ENCODE measurements at places on chromosomes 7 and 10.
A peak's percentile ranks its signal among the peaks of the same experiment; 100 is the strongest.

GRCh38 chr7:3437467-3437866, 136.4 kb downstream of the SDK1 start:
- DNase-seq: no peak

- DNase-seq: no peak
Measured at GRCh38 chr10:97279121-97279815, 13.2 kb downstream of the ARHGAP19 start.

DNA sequence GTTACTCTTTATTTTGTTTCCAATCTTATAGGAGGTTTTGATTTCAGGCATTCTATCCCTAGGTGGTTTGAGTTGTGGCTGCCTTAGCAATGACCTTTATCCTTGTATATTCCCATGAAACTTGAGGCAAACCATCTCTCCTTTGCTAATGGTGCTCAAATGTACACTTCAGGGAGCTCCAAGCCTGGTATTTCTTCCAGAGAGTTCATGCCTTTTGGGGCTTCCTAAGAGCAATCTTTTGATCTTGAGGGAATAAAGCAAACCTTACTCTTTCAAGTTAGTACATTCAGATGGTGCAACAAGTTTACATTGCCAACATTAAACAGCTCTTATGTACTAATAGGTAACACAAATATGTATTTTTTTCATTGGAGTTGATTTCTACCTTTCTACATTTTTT, 3.4 kb upstream of the GNAT3 start:
- no peak for DNase-seq

DNA sequence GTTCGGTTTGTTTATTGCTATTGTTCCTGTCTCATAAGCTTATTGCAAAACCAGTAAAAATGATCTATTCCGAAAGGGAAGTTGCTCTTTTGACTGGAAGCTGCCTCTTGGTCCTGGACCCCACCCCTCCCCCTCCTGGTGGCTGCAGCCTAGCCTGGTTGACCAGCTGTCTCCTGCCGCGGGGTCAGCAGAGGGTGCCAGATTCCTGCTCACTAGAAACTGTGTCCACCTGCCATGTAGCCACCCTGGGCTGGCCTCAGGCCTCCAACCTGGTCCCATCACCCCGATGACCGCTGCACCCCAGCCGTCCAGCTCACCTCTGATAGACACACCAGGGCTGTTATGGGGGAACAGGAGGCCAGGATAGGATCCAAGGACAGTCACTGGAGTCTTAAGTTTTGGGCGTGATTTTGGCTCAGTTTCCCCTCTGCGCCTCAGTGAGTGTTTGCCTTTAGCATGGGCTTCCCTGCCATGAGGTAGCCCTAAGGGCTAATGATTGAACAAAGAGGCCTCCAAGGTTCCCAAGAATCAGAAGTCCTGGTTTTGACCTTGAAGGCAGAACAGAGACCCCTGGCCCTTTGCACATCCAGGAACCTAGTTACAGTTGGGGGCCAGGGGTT, 32.9 kb upstream of the SLF2 start:
- no peak for DNase-seq

- DNase-seq: no peak
Measured at GRCh38 chr7:98681951-98682350, 64.9 kb downstream of the NPTX2 start.

DNA sequence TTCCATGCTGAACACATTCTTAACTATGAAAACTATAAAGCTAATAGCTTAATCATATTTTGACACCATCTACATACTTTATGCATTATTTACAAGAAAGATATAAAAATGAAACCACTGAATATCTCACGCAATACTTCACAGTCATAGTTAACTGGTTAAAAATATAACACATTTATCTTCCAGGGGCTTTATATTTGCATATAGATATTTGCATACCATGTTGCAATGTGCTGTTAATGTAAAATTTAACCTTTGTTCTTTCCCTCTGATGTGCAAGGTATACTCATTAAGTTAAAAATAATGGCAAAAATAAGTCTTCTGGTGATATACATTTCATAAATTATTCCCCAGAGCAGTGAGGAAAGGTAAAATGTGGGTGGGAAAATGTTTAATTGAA, 76.9 kb upstream of the MGMT start:
- DNase-seq: no peak

GRCh38 chr10:14382531-14382930, 51.8 kb upstream of the FRMD4A start:
- no peak for DNase-seq

- DNase-seq: no peak
Measured at GRCh38 chr7:10239695-10240345, 733.9 kb upstream of the PHF14 start.

DNA sequence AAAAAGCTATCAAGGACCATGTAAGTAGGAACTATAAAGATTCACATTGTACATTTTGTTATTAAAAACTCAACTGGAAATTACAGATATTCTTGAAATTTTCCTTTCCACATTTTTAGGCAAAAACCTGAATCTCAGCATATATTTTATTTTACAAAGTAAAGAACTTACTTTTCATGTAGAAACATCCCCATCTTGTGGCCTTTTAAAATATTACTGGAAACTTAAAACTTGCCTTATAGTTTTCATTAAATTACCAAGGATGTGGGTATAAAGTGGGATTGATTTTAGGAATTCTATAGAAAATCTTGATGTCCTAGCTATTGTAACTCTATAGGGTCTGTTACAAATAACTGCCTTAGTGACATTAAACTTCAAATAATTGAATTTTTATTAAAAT, 10.6 kb downstream of the DBF4 start:
- no peak for DNase-seq

GRCh38 chr7:155804431-155804831, 7.8 kb downstream of the SHH start:
- DNase-seq: no peak

DNA sequence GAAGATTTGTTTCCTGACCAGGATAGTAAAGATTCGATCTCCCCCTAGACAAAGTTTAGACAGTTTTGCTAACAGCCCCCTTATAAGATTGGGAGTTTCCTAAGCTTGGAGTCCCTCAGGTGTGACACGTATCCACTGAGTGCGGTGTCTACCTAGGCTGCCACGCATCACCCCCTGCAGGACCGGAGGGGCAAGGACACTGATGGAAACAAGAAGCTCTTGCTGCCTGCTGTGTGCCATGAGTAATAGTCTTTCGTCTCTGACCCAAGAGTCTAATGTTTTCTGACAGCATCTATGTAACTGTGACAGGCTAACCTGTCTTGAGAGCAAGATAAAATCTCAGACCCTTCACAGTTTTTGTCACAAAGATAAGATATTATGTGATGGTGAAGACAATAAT, 173.5 kb downstream of the SEMA3E start:
- no peak for DNase-seq

- DNase-seq: no peak
Measured at GRCh38 chr7:105306298-105306748, 82.4 kb downstream of the SRPK2 start.

DNA sequence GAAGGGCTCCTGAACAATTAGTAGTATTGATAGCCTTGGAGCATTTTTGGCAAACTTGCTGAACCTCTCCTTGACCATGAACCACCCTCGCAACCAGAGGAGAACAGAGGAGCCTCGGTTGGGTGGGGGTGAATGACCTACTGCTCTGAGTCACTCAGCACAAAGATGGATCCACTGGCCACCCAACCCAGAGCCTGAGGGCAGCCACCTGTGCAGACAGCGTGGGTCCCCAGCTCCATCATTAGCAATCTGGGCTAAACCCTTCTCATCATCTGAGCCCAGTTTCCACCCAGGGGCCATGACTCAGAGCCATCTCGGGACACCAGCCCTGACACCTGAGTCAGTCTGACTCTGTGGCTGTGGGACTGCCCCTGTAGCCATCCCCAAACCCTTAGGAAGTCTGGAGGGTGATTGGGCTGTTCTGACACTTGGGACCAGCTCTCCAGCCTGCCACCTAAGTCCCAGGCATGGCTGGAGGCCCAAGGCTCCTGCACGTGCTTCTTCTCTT, 171.8 kb upstream of the GPR26 start:
- DNase-seq: no peak

- no peak for DNase-seq
Measured at GRCh38 chr10:105834261-105835059, 1193.4 kb downstream of the SORCS3 start.

DNA sequence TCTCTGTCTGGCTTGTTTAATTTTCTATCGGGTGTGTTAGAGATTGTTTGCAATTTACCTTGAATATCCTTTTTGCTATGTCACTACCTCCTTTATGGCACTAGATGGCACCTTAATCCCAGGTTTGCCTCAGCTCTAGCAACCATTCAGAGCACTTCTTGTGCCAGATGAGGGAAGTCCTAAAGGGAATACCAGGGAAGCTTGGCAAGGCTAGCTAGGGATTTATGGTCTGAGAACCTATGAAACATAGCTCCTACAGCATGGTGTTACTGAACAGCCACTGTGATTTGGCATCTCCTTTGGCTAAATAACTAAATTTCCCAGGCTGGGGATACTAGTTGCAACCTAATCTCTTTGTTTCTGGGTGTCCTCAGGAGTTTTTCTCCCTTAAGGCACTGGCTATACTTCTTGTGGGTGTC, 69.0 kb upstream of the VOPP1 start:
- no peak for DNase-seq

- DNase-seq: no peak
Measured at GRCh38 chr10:125087191-125087896, 73.0 kb downstream of the CTBP2 start.

GRCh38 chr7:143372070-143372469, 9.1 kb upstream of the ZYX start:
- no peak for DNase-seq

DNA sequence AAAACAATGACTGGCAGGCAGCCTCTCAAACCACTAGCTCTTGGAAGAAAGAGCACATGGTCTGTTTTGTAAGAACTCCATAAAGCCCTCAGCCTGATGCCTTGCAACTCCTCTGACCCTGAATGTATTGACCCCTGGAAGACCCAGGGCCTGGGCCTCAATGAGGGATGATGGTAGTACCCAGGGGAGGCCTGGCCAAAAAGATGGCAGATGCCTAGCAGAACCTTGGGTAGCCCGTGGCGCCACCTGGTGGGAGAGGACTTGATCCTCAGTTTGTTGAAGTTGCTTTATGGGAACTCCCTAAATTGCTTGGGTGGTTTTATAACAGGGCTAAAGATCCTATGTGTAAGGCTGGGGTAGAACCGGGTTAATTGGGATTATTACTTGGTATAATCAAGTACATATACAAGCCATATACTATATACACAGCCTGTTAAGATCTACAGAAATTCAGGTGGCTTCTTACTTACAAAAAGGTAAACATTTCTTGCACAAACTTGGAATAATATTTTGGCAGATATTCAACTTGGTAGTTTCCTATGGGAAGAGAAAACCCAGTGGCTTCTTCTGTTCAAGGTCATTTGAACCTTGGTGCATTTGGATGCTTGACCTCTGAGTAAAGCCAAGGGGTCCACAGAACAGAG, 95.8 kb upstream of the CACUL1 start:
- DNase-seq: peak; percentile 77

- no peak for DNase-seq
Measured at GRCh38 chr10:73964743-73965142, 33.2 kb upstream of the VCL start.

- DNase-seq: no peak
Measured at GRCh38 chr7:2818653-2819052, 25.5 kb downstream of the GNA12 start.

DNA sequence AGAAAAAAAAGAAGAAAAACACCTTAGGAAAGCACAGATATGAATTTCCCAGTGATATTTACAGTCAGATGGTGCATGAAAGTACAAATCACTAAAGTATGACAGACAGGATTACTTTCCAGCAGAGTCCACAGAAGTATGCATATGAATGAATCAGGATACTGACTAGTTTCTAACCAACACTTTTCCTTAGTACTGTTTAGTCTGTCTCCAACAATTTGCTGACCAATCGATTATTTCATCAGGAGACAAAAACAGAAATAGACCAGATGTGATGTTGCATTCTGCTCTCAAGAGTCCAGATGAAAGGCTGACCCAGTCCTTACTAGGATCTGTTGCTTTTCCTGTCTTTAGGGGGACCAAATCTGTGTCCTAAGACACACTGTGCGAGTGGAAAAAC, 14.6 kb downstream of the SLC35B4 start:
- DNase-seq: no peak

- DNase-seq: no peak
Measured at GRCh38 chr7:27182861-27183681, 2.0 kb downstream of the HOXA11 start.

- DNase-seq: no peak
Measured at GRCh38 chr7:118995350-118995749, 770.8 kb downstream of the ANKRD7 start.

GRCh38 chr10:117169480-117169879, 27.8 kb upstream of the KCNK18 start:
- DNase-seq: no peak

GRCh38 chr7:47937711-47938573, 10.3 kb downstream of the PKD1L1 start:
- no peak for DNase-seq

DNA sequence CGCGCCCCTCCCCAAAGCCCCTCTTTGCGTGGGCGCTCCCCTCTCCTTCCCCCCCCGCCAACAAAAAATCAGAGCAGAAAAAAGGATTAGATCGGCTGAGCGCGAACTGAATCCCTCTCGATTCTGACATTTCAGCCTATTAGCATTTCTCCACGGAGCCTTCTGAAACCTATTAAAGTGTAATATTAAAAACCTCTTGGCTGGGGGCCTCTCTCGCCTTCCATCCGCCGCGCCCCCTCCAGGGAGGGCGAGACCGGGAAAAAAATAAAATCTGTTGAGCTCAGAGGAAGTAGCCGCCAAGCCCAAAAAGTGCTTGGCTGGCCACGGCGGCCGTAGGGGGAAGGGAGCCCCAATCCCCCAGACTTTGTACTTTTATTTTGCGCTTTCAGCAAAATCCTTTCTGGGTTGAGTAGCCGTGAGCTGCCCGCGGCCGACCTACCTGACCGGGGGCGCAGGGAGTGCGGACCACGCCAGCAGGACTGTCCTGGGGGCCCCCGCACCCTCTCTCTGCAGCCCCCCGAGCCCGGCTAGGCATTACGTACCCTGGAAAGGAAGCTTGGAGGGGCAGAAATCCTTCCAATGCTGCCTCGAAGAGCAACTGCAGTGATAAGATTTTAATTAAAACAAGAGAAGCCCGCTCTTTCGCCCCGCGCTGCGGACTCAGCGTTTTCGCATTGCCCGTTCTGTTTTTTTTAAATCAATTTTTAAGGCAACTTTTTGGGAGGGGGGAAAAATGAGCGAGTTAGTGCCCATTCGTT, 1.3 kb upstream of the TNRC18 start:
- peak; percentile 30 for DNase-seq

- peak; percentile 34 for DNase-seq
Measured at GRCh38 chr10:31083765-31084184, 52.1 kb upstream of the ZNF438 start.

GRCh38 chr7:66964411-66964810, 31.0 kb downstream of the SBDS start:
- no peak for DNase-seq

Measured in neural crest cell (in vitro differentiated cells).